ENCODE measurements at places on chromosomes 2 and 18.

DNA sequence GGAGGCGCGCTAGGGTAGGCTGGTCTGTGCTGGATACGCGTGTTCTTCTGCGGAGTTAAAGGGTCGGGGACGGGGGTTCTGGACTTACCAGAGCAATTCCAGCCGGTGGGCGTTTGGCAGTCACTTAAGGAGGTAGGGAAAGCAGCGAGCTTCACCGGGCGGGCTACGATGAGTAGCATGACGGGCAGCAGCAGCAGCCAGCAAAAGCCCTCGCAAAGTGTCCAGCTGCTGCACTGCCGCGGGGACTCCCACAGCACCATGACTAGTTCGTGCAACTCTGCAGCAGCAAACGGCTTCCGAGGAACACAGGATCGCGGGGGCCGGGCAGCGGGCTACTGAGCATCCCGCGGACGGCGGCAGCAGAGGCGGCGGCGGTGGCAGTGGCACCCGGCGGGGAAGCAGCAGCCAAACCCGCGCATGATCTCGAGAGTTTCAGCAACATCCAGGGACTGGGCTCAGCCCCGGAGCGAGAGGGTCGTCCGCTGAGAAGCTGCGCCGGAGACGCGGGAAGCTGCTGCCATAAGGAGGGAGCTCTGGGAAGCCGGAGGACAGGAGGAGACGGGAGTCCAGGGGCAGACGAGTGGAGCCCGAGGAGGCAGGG, 368 bp downstream of the TMEFF2 start:
- DNase-seq: no peak

- no peak for DNase-seq
Measured at GRCh38 chr18:26002375-26002910, 88.0 kb downstream of the SS18 start.

DNA sequence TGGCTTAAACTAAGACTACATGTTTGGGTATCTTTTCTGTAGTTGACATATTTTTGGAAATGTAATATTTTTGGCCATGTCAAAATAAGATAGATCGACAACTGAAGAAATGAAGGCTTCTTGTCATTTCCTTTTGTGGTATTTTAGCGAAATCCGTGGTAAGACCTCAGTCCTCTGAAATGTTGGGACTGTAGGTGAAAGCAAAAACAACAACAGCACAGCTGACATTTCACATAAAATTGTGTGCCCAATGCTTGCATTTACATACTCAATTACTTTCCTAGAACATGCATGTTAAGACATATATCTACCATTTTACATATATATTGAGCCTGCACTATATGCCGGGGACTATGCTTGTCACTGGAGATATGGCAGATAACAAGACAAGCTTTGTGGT, 50.2 kb downstream of the SPP2 start:
- no peak for DNase-seq

GRCh38 chr2:48413676-48414075, 116.3 kb upstream of the STON1 start:
- no peak for DNase-seq

GRCh38 chr2:188003800-188004199, 287.9 kb upstream of the GULP1 start:
- DNase-seq: no peak

GRCh38 chr2:241968417-241968816, 98.9 kb downstream of the RTP5 start:
- DNase-seq: no peak

DNA sequence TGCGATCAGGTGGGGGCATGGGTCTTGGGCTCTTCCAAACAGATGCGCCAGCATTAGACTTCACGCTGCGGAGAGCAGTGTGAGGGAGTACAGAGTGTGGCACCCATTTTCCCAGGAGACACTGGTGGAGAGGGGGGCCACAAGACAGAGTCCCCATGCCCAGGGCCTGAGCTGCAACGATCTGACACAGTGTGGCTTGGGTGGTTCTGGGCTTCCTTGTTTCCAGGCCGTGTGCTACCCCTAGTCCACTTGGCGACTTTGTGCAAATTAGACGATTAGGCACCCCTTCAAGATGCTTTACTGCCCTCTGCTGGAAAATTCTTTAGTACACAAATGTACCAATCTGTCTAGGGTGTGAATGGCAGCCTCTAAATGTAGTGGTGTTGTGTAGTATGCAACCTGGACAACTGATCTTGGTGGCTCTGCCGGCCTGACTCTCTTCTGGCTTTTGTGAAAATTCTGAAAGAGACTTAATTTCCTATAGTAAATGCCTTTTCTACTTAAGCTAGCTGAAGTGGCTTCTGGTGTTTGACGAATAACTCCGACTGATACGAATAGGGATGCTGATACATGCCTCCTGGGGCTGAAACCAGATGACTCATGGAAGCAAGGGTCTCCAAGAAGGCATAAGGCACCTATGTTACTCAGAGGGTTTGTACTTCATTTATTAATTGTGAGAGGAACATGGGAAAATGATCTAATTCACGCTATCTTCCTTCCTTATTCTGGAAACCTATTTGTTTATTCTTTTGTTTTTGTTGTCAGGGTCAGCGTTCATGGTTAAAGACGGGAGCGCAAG, 92.3 kb upstream of the SMAD2 start:
- no peak for DNase-seq

GRCh38 chr2:70347831-70348230, 46.0 kb upstream of the FAM136A start:
- no peak for DNase-seq

- no peak for DNase-seq
Measured at GRCh38 chr18:44945888-44946401, 265.3 kb downstream of the SETBP1 start.

- DNase-seq: no peak
Measured at GRCh38 chr2:8445580-8445979, 236.3 kb upstream of the ID2 start.

- DNase-seq: no peak
Measured at GRCh38 chr2:150872756-150873395, 385.4 kb upstream of the RND3 start.

DNA sequence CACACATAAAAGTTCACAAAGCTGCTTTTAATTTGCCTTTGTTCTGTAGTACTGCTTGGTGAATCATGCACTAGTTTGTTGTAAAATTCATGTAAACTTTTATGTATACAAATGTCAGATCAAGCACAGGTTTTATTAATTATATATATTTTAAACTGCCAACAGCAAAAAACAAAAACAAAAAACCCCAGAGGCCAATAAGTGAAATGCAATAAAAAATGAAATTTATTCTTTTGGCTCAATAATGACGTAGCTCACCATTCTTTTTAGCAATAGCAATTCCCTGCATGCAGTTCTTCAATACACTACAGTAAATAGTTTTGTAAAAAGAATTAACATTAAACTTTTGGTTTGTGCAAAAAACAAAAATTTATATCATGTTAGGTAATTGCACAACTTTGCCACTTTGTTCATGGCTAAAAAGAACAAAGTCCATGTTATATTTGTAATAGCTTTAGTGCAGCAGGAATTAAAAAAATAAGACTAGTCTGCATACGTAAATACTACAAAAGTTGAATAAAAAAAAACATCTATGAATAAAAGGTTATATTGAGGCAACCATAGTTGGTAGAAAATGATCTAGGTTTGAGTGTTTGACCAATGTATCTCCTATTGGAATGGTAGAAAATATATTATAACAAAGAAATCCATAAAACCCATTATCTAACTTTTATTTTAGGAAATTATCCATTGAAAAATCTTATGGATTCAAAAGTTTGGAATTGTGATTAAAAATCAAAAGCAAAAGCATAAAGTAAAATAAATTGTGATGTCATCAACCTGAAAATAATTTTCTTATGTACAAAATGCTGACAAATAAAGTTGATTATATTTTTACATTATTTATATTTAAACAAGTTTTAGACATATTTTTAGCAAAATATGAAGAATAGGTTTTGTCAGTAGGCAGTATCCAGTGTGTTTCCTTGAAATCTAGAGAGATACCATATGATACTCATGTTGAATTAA, 115.6 kb downstream of the SCN3A start:
- no peak for DNase-seq

DNA sequence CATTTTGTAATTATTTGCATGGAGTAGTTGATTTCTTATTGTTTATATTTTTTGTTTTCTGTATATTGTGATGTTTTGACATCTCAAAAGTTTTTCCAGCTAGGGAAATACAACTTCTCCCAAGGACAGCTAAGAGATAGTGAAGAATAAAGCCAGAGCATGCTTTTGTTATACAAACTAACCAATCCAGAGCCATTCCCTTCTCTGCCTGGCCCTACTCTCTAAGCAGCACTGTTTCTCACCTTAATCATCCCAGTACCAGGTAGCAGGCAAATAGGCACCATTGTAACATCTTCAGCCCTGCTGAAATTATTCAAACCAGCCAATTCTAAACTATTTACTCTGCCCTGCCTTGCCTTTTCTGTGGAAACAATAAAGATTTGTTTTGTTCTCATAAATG, 1063.4 kb upstream of the CHAC2 start:
- no peak for DNase-seq

DNA sequence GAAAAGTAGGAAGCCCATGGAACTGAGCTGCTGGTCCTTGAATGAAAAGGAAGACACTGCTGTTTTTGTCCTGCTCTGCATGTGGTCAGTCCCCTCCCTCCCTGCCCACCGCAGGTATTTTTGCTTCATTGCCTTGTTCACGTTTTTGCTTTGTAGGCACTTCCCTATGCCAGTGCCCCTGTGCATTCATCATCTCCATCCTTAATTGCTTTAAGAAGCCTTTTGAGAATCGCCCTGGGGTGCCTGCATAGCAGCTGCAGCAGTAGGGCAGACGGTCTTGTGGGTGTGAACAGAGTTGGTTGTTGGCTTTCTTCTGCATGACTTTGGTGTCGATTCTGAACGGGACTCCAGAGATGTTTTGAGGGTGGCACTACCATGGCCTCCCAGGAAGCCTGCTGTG, 97.0 kb downstream of the CABLES1 start:
- no peak for DNase-seq

- no peak for DNase-seq
Measured at GRCh38 chr2:95158891-95159619, 593 bp downstream of the ZNF514 start.

DNA sequence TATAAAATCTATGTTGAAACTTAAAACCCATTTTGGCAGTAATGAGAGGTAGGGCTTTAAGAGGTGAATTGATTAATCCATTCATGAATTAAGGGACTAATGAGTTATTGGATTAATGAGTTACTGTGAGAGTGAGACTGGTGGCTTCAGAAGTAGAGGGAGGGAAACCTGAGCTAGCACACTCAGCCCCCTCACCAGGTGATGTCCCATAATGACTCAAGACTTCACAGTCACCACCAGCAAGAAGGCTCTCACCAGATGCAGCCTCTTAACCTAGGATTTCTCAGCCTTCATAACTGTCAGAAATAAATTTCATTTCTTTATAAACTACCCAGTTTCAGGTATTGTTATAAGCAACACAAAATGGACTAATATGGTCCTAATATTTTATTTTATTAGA, 621.7 kb upstream of the ACVR2A start:
- DNase-seq: no peak

GRCh38 chr18:75064513-75064905, 144.4 kb downstream of the PTGR3 start:
- no peak for DNase-seq

DNA sequence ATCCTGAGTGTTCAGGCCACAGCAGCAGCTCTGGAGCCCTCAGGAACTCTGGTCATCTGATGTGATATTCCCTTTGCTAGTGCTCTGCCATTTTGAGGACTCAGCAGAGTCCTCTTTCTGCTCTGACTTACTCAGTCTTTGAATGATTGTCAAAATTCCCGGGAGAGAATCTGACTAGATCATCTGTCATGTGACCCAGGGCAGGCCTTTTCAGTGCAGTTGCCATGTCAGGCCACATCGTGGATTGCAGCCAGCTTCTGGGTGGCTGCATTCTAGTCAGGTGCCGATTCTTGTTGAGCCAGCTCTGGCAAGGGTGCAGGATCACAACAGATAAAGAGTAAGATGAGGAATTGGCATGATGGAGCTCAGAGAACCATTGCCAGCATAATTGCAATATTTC, 795.6 kb downstream of the CPS1 start:
- no peak for DNase-seq
